ENCODE measurements at places on chromosomes 7 and 10.

GRCh38 chr10:99938563-99938962 is 71.2 kb downstream of the DNMBP start:
- DNase-seq = no peak

DNA sequence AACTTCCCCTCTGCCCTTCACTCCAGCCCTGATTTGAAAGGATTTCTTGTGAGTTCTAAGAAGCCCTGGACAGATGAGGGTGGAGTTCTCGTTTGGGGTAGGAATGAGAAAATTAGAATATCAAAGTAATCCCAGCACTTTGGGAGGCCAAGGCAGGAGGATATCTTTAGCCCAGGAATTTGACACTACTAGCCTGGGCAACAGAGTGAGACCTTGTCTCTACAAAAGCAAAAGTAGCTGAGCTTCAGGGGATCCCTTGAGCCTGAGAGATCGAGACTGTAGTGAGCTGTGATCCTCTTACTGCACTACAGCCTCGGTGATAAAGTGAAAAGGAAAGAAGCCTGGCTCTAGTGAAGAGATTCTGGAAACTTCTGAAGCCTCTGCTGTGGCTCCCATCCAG is 76.2 kb downstream of the TET1 start:
- DNase-seq = no peak

GRCh38 chr7:90710466-90710850 is 114.3 kb downstream of the CDK14 start:
- no peak for DNase-seq

GRCh38 chr10:73161662-73162061 is 6.1 kb downstream of the ECD start:
- DNase-seq = no peak

DNA sequence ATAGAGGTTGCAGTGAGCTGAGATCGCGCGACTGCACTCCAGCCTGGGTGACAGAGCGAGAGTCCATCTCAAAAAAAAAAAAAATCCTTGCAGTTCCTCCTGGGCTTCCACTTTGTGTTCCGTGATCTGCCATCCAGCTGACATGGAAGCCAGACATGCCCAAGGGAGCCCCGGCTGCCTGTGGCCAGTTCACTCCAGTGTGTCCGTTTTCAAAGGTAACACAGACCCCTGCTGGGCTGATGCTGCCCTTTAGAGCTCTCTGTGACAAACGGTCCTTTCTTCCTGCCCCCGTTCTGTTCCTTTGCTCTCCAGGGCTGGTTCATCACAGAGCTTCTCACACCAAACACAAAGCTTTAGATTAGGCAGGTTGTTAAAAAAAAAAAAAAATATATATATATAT is 130.8 kb downstream of the CUL2 start:
- DNase-seq = no peak

GRCh38 chr10:84166620-84167288 is 6.8 kb upstream of the GPR15LG start:
- DNase-seq = no peak

GRCh38 chr7:120857588-120858573 is at the start of gene TSPAN12:
Gene TSPAN12, minus strand, starts transcription at chr7:120858144. Its CDS starts 1,381 bp downstream, at chr7:120856763.
- DNase-seq = no peak

DNA sequence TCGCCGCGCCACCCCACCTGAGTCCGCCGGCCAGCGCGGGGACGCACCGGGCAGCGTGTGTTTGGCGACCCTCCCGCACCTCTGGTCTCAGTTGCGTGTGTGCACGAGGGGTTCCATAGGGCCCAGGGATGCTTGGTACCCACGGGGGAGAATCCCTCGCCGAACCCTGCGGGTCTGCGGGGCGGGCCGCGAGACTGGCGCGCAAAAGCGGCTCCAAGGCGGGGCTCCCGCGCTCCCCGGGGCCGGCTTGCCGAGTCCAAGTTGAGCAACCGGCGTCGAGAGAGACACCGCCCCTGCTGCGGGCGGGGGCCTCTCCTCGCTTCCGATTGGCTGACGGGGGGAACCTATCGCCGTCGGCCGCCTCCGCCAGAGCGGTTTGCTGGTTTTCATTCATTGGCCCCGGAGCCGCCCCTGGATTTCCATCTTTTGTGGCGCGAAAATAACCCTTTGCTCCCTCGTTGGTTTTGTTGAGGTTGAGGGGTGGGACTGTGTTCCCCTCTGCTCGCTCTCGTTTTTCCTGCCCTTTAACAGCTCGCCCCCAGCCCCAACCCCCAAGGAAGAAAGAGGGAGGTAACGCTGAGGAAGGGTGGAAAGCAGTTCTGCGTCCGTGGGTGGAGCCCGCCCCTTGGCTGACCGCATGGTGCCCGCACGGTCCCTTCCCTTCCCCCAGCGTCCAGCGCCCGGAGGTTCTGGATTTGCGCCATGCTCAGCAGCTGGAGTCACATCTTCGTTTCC is 4.0 kb upstream of the IGF2BP3 start:
- DNase-seq = peak; percentile 99

GRCh38 chr7:129213828-129214227 is 11.0 kb upstream of the AHCYL2 start:
- DNase-seq = no peak

GRCh38 chr10:115867305-115867704 is 405.7 kb downstream of the GFRA1 start:
- no peak for DNase-seq

DNA sequence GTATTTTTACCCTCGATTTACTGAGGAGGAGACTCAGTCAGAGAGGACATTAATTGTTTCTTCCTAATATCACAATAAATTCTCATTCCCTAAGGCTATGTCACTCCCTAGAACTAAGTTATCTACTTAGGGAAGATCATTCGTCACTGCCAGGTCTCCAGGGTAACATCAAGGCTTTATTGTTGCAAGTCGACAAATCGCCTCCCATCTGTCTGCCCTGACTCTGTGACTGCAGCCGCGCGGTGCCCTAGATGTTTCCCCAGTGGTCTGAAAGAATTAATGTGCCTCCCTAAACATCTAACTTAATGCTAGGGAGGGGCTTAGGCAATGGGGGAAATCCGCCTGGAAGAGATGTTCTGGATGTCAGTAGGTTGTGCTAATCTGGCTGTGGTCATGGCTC is 558.8 kb upstream of the C7orf33 start:
- DNase-seq = no peak

- no peak for DNase-seq
Measured at GRCh38 chr10:74900297-74900696, 73.9 kb downstream of the KAT6B start.

- DNase-seq = no peak
Measured at GRCh38 chr10:115624448-115624847, 531.3 kb downstream of the ATRNL1 start.

DNA sequence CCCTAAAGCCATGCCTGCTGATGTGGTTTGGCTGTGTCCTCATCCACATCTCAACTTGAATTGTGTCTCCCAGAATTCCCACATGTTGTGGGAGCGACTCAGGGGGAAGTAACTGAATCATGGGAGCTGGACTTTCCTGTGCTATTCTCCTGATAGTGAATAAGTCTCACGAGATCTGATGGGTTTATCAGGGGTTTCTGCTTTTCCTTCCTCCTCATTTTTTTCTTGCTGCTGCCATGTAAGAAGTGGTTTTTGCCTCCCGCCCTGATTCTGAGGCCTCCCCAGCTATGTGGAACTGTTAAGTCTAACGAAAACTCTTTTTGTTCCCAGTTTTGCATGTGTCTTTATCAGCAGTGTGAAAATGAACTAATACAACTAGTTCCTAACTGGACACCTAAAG is 11.8 kb downstream of the MACROH2A2 start:
- no peak for DNase-seq

GRCh38 chr10:93154531-93154930 is 80.8 kb downstream of the CYP26A1 start:
- DNase-seq = no peak

- no peak for DNase-seq
Measured at GRCh38 chr7:620056-620455, 100.4 kb upstream of the PDGFA start.

Data from SIG-M5 (cell line).